ENCODE measurements at places on chromosomes 4 and X. TPM values are rescaled to one million over a fixed set of nuclear protein-coding genes. Genes with fewer than 3 reads are reported as not detected.
A peak's percentile ranks its signal among the peaks of the same experiment; 100 is the strongest.

The EVC gene
- total RNA-seq = 9.1 TPM

The NUP62CL gene
- total RNA-seq = 4.6 TPM

GRCh38 chr4:6021831-6022606, 3.8 kb upstream of the C4orf50 start:
- DNase-seq = no peak

- DNase-seq = no peak
Measured at GRCh38 chr4:137609718-137610430, 77.6 kb upstream of the PCDH18 start.

DNA sequence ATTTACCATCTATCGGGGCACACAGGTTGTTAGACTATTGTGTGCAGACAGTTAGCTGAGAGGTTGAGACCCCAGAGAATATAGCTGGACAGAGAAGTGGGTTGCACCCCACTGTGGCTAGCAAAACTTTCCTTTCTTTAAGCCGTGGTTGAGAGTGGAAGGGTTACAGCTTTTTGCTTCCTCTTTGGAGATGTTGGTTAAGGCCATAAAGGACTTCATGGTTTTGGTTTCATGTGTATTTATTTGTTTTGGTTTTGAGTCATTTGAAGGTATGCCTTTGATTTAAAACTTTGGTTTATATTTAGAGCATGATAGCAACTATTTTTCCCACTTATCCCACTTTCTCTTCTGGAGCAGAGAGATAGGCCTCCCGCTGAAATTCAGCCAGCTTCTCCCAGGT, 274.3 kb upstream of the IL1RAPL1 start:
- no peak for DNase-seq

DNA sequence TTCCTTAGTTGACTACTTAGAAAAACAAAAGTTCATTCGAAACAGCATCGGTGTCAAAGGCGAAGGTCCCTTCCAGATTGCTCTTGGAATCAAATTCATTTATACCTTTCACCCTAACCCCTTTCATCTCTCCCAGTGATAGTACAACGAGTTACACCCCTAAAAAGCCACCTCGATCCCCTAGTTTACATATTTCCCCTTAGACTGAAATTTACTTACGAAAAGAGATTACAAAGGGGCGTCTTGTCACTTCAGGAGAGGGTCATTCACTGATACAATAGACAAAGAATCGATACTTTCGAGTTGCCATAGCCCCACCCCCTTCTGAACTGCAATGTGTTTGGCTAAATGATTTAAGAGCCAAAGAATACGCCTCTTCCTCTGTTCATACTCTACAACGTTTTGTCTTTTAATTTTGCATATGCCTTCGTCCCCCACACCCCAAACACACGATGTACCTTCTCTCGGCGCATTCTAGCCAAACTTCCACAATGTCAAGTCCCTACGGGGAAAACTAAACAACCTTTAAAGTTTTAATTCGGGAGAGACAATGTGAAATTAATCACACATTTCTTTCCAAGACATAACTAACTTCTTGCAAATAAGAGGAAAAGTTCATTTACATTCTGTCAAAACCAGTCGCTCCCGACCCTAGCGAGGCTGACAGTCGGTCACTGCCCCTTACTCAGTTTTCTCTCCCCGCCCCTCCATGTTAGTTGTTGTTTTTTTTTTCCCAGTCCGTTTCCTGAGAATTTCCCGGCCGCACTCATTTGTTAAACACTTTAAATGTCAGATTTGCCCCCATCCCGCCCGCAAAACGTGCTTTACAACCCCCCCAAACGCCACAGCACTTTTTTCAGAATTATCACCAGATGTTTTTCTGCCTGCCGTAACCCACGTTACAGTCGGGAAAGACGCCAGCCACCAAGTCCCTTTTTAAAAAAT, 88.6 kb downstream of the HPRT1 start:
- no peak for DNase-seq

GRCh38 chr4:4981427-4981826, 37.8 kb downstream of the CYTL1 start:
- DNase-seq = no peak

GRCh38 chrX:131840799-131841495, 182.2 kb upstream of the STK26 start:
- no peak for DNase-seq

GRCh38 chr4:87093443-87094123, 126.8 kb downstream of the KLHL8 start:
- DNase-seq = peak; percentile 73

DNA sequence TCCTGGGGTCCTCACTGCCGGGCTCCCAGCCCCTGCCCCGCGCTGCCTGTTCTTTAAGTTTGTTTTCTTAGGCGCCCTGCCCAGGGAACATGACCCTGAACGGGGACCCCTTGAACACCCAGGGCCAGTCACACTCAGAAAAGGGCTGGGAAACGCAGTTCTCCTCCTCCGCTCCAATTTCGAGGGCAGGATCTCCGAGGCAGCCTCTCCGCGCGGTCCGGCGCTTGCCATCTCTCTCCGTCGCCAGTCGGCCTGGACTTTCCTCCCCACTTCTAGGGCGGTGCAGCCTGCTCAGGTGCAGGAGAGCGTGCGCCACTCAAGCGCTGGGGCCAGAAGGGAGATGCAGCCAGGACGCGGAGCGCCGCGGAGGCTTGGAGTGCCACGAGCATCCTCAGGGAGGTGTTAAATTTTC, 9.9 kb downstream of the PRDM8 start:
- no peak for DNase-seq

DNA sequence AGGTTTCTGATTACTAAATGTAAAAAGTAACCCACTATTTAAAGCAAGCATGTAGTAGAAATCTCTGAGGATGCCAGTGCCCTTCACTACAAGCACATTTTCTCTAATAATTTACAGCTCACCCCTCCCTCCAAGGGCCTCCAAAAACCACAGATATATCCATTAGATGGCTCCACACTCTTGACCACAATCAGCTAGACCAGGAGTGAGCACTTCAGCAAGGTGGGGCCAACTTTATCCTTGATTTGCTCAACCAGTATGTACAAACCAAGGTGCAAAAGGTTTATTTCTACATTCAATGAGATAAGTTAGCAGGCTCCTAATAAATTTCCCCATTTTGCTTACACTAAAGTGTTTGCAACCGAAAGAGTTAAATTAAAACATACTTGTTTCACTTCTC, 35.8 kb downstream of the RFC1 start:
- no peak for DNase-seq

DNA sequence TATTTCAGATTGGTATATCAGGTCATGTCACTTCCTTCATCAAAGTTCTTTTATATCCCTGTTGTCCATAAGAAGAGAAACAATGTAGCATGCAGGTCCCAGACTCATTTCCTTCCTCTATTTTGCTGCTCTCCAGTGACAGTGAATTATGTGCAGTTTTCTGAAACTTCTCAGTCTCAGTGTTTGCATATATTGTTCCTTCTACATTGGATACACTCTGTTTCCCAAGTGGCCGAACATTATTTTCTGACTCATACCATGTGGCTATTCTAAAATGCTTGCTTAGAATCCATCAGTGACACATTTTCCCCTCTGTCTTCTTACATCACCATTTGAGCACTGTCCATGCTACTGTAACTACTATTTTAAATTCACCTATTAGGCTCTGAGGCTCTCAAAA, 305.7 kb downstream of the PDHA2 start:
- DNase-seq = no peak

GRCh38 chr4:25873632-25874129, 10.9 kb upstream of the SEL1L3 start:
- no peak for DNase-seq

GRCh38 chr4:143356493-143356892, 19.8 kb downstream of the GAB1 start:
- no peak for DNase-seq

DNA sequence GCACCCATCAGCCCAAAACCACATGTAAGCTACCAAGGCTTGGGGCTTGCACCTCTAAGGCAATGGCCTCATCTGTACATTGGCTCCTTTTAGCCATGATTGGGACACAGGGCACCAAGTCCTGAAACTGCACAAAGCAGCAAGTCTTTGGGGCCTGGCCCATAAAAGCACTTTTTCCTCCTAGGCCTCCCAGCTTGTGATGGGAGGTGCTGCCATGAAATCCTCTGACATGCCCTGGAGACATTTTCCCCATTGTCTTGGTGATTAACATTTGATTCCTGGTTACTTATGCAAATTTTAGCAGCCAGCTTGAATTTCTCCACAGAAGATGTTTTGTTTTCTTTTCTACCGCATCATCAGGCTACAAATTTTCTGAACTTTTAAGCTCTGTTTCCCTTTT, 58.5 kb upstream of the PABPC4L start:
- DNase-seq = no peak

All from SK-MEL-5 (cell line).